ENCODE measurements at places on chromosomes 6 and 20. TPM values are rescaled to one million over a fixed set of nuclear protein-coding genes. Genes with fewer than 3 reads are reported as not detected.

Gene COL11A2
- 0.65 TPM for total RNA-seq

Gene DEFB118
- not detected for total RNA-seq

Gene RTEL1
- total RNA-seq = 21.3 TPM

Gene RNF39
- 0.16 TPM for total RNA-seq

Gene WFDC10A
- not detected for total RNA-seq

Gene CCN6
- total RNA-seq = not detected

Gene FKBP1C
- total RNA-seq = 0.24 TPM

Gene CTAGE9
- not detected for total RNA-seq

Gene CLIC5
- 0.16 TPM for total RNA-seq

Gene PACSIN1
- total RNA-seq = not detected

Gene PAX1
- total RNA-seq = 0.49 TPM

Gene MCHR2
- total RNA-seq = not detected

Gene HSD17B8
- 5.2 TPM for total RNA-seq

Gene TUBB2B
- 8.4 TPM for total RNA-seq

Gene PI3
- not detected for total RNA-seq

Gene ABHD16B
- not detected for total RNA-seq

Gene RNF182
- 15.4 TPM for total RNA-seq

Gene KHDC1L
- 1.1 TPM for total RNA-seq

Gene COL9A3
- 0.24 TPM for total RNA-seq

Gene SLC22A3
- 0.16 TPM for total RNA-seq

Gene HNF4A
- total RNA-seq = not detected

Gene CASS4
- 1.8 TPM for total RNA-seq

Gene C6orf132
- total RNA-seq = 2.6 TPM

Gene IL17A
- total RNA-seq = not detected

Gene RALGAPA2
- total RNA-seq = 8.6 TPM

Gene NOTCH4
- total RNA-seq = 0.12 TPM

Gene RPS6KA2
- total RNA-seq = 106 TPM

Gene SLC17A3
- total RNA-seq = not detected

Gene APCDD1L
- total RNA-seq = 9.8 TPM

Gene BPIFB3
- not detected for total RNA-seq

Gene KIAA1586
- 16.4 TPM for total RNA-seq

Gene BMP6
- total RNA-seq = 2.9 TPM

Gene SNAP91
- total RNA-seq = 0.49 TPM

Gene OR2J3
- not detected for total RNA-seq

Gene KHDRBS2
- total RNA-seq = not detected

Gene IL17F
- not detected for total RNA-seq

Gene MOCS1
- 12.2 TPM for total RNA-seq

Gene CRISP3
- not detected for total RNA-seq

Gene DACT2
- not detected for total RNA-seq

Gene HTR1B
- 0.81 TPM for total RNA-seq

Gene TMEM217
- 1.3 TPM for total RNA-seq

Gene BPI
- total RNA-seq = not detected

Gene PBOV1
- total RNA-seq = not detected

Gene C6orf118
- not detected for total RNA-seq

Gene ADAM33
- 229 TPM for total RNA-seq

Gene RRBP1
- 199 TPM for total RNA-seq

Gene GNRH2
- not detected for total RNA-seq

Gene HLA-DQB1
- 0.16 TPM for total RNA-seq

All from hair follicle dermal papilla cell (primary cell).